ENCODE measurements at places on chromosomes 13 and 19.

DNA sequence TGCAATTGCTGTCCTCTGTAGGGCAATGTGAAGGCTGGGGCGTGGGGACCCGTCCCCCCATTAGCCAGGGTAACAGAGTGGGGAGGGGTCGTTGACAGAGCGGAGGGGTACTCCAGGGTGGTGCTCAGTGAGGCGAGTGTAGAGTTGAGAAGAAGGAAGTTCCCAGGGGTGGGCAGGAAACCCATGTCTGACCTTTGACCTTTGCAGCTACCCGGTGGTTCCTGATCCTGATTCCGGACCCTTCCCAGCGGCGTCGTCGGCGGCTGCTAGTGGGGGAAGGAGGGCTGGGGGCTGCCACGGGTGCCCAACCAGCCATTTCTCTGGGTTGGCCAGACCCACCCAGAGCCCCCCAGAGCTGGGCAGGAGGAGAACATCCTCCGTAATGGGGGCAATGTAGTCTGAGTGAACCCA is 2.1 kb upstream of the PLVAP start:
- no peak for DNase-seq

- DNase-seq: no peak
These were observed 116.4 kb downstream of the TM9SF2 start for GRCh38 chr13:99617474-99618255.

- no peak for DNase-seq
These were observed 32.7 kb upstream of the POMP start for GRCh38 chr13:28626266-28626665.

- no peak for DNase-seq
These were observed 473.5 kb downstream of the GPC6 start for GRCh38 chr13:93700115-93700514.

- no peak for DNase-seq
These were observed 2166.4 kb downstream of the PCDH9 start for GRCh38 chr13:65063753-65064152.

GRCh38 chr19:37007587-37008220 is 70.5 kb upstream of the ZNF420 start:
- DNase-seq: no peak

GRCh38 chr19:50795664-50796073 is 5.5 kb downstream of the ACP4 start:
- no peak for DNase-seq

DNA sequence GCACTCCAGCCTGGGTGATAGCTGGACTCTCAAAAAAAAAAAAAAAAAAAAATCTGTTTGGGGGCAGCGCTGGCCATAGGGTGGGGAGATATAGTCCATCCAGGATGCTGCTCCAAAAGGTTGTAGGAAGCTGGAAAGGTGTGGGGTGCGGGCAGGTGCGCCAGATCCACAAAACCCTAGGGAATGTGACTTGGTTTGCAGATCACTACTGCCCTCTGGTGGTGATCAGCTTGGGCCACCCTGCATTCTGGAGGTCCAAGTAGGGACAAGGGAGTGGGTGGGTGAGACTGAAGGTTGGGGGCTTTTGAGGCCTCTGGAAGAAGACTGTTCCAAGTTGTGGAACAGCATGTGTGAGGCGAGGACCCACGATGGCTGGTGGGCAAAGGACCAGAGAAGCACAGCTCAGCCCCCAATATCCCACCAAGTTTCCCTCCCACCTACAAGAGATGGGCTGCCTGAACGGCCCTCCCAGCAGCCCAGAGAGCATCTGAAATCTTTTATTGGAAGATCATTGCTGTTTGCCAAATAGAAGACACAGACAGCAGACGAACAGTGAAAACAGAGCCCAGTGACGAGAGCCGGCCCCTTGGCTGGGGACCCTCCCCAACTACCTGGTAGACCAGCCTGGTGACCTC is 10.4 kb upstream of the TYK2 start:
- DNase-seq: peak; percentile 64

DNA sequence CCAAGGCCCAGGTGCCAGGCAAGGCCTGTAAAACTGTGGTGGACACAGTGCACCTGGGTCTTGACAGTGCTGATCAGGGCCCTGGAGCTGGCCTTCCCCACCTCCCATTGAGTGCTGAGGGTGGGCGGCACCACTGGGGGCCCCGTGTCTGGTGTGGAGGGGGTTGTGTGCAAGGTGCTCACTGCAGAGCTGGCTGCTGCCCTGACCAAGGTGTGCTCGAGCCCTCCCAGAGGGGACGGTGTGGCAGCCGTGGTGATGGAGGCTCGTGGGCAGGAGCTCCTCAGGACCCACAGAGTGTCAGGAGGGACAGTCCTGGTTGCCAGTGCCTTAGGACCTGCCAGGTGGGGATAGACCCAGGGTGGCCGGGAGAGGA is 23.0 kb downstream of the ATP4B start:
- DNase-seq: no peak

DNA sequence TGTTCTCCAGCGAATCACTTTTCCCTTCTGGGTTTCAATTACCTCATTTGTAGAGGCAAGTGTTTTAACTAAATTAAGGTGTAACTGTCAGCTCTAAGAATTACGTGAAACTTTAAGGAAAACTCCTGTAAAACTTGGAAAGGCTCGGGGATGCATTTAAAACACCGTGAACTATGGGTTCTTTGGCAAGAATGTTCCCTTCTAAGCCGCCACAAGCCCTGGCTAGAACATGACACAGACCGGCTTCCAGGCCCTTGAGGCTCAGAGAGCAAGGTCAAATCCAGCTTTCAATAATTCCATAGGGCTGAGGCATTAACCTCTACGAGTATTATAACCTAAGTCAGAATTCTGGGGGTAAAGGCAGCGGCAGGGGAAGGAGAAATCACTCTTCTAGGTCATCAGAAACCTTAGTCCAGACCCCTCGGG is 685 bp downstream of the VWA8 start:
- no peak for DNase-seq

DNA sequence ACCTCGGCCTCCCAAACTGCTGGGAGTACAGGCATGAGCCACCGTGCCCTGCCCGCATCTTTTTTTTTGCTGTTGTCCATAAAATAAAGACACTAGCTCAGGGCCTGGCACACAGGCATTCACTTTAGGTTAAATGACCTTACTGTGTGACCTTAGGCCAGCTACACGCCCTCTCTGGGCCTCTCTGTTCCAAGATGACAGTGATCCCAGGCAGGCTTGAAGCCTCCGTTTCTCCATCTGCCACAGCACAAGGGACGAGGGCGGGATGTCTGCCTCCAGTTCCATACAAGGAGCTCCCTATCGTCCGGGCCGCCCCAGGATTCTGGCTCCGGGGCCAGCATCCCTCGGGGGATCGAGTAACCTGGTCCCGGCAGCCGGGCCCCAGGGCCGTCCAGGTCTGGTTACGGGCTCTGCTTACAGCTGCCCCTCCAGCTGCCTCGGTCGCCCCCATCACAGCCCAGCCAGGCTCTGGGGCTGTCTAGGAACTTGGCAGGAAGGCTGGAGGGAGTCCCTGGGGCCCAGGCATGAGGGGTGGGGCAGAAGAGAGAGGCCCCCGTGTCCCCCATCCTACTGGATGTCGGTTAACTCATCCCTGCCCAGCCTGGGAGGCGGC is 11.9 kb upstream of the SEMA6B start:
- DNase-seq: no peak

DNA sequence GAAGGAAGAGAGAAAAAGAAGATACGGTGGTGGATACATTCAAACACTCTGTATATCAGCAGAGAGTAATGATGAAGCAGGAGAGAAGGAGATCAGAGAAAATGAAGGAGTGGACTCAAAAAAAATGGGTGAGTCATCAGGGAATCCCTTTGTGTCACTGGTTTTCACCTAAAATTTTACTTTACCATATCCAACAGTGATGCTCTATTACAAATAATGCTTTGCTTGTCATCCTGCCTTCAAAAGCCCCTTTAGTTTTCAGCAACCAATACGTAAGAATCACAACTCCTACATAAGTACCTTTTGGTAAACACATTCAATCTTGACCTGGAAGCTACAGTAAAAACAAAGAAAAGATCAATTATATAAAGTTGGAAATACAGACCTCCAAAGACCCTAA is 88.8 kb downstream of the ENOX1 start:
- DNase-seq: no peak

All from effector memory CD8-positive, alpha-beta T cell (primary cell).